ENCODE measurements at places on chromosomes 7 and 10. TPM values are rescaled to one million over a fixed set of nuclear protein-coding genes. Genes with fewer than 3 reads are reported as not detected.

Gene ATP6V0A4
- total RNA-seq = 4.1 TPM

Gene MKLN1
- 62.3 TPM for total RNA-seq

Gene ITPRID1
- 1.8 TPM for total RNA-seq

Gene CALHM1
- not detected for total RNA-seq

Gene OPALIN
- not detected for total RNA-seq

Gene VSTM2A
- total RNA-seq = 0.20 TPM

Gene ADCYAP1R1
- total RNA-seq = 3.9 TPM

Gene TMEM236
- 0.69 TPM for total RNA-seq

Gene GPR37
- total RNA-seq = 4.3 TPM

Gene GRID1
- total RNA-seq = 2.7 TPM

Gene TMEM178B
- 0.49 TPM for total RNA-seq

Gene TFPI2
- total RNA-seq = 0.89 TPM

Gene UCMA
- total RNA-seq = not detected

Gene ZNF488
- 0.10 TPM for total RNA-seq

Gene GFRA1
- total RNA-seq = 49.8 TPM

Gene DNTT
- 0.10 TPM for total RNA-seq

Gene C10orf105
- total RNA-seq = under 0.01 TPM

Gene MYH16
- total RNA-seq = not detected

Gene TCAF2
- total RNA-seq = 1.2 TPM

Measured in skin of body (tissue), 3 donors.